ENCODE measurements at places on chromosomes 16 and 17. TPM values are rescaled to one million over a fixed set of nuclear protein-coding genes. Genes with fewer than 3 reads are reported as not detected.

Gene ZNF821
- 3.9 TPM for total RNA-seq

Gene KRTAP9-2
- total RNA-seq: not detected

Gene TMEM238L
- not detected for total RNA-seq

Gene KRTAP4-9
- not detected for total RNA-seq

Gene KAT7
- 19.9 TPM for total RNA-seq

Gene TBC1D3D
- total RNA-seq: not detected

Gene FLYWCH2
- 39.5 TPM for total RNA-seq

Gene JPH3
- total RNA-seq: not detected

Gene HBA2
- total RNA-seq: 232 TPM

Gene TBC1D3
- not detected for total RNA-seq

Gene PSMB10
- total RNA-seq: 53.0 TPM

Gene TNK1
- total RNA-seq: 3.5 TPM

Gene OTOA
- total RNA-seq: 0.28 TPM

Gene PRR35
- total RNA-seq: not detected

Gene LPO
- total RNA-seq: not detected

Data from omental fat pad (tissue), 4 donors.